ENCODE measurements at places on chromosomes 12 and 14. TPM values are rescaled to one million over a fixed set of nuclear protein-coding genes. Genes with fewer than 3 reads are reported as not detected.

DNA sequence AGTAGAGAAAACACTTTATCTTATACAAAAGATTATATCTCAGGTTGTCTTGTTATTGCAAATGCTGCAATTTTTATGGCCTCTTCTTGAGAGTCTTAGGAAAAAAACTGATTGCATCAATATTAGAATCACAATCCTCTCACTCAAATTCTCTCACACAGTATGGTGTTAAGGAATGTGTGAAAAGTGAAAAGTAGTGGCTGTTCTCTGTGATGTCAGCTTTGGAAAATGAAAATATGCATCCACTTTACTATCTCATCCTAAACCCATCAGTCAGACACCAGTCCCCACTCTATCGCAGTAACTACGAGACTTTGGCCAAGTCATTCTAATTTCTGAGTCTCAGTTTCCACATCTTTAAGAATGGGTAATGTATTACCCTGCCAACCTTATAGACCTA is 32.6 kb upstream of the NTF3 start:
- no peak overlapping the region for H3K4me3 ChIP-seq
- DNase-seq = no peak

CPNE6 gene
- total RNA-seq = not detected

DNA sequence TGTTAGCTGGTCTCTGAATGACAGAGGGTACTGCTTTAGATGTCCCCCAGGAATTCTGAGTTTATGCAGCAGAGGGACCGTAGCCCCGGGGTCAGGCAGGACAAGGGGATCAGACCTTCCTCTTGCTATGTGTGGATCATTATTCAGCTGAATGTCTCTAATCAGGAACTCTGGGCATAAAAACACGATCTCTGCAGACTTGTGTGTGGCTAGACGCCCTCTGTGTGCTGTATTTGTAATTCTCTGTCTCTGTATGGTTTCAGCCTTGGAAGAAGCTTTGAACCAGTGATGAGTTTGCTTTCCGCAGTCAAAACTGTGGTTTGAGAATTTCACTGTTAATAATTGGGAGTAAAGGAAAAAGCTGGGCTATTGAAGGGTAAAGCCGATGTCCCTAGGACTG is 125.3 kb downstream of the ETV6 start:
- peaks cover 29% of the 10 kb centered on the region for H3K36me3 ChIP-seq
- H3K27me3 ChIP-seq = no peaks in the 10 kb centered on the region
- DNase-seq = no peak
- H3K4me1 ChIP-seq = peaks cover 49% of the 10 kb centered on the region

DNA sequence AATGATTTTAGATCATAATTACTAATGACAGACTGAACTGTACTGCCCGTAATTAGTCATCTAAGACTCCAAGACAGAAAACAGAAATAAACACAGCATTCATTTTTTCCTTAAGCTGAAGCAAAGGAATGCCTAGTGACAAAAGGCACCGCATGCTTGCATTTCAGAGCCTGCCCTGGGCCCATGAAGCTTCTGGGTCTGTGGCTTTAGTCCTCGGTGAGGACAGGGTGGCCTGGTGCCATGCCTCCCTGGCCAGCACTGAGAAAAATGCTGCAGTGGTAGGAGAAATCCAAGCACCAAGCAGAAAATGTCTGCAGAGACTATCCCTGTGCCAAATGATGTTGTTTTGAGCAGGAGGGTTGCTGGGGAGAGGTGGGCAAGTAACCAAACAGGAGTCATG is 171.6 kb downstream of the CALM1 start:
- no peaks in the 10 kb centered on the region for H3K27me3 ChIP-seq
- H3K4me3 ChIP-seq = no peak overlapping the region
- H3K36me3 ChIP-seq = no peaks in the 10 kb centered on the region

CFAP73 gene
- 0.16 TPM for total RNA-seq

DNA sequence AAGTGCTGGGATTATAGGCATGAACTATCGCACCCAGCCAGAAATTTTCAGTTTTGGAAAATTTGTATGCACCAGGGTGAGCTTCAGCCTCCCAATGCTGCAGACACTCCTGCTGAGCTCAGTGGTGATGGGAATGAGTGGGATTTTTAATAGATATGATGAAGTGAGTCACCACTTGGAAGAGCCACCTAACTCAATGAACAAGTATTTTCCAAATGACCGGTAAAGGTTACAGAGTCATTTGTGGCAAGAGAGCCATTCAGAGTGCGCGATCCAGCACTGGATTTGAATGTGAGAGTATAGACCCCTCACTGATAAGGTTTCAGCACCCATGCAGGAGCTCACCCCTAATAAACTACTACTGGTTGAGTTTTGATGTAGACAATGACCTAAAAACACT is 100.7 kb downstream of the PPP2R5C start:
- DNase-seq = no peak
- no peak overlapping the region for H3K4me3 ChIP-seq
- peaks cover 42% of the 10 kb centered on the region for H3K36me3 ChIP-seq
- H3K27ac ChIP-seq = no peak overlapping the region
- H3K27me3 ChIP-seq = no peaks in the 10 kb centered on the region

GRCh38 chr14:26596543-26597061 is 1.2 kb downstream of the NOVA1 start:
- H3K36me3 ChIP-seq = no peaks in the 10 kb centered on the region
- peak overlapping the region; percentile 58 for H3K4me3 ChIP-seq
- no peak overlapping the region for H3K27ac ChIP-seq
- H3K4me1 ChIP-seq = no peaks in the 10 kb centered on the region
- DNase-seq = no peak
- peaks cover 51% of the 10 kb centered on the region for H3K27me3 ChIP-seq

TMEM121 gene
- 16.8 TPM for total RNA-seq

ACSS3 gene
- total RNA-seq = not detected

DNA sequence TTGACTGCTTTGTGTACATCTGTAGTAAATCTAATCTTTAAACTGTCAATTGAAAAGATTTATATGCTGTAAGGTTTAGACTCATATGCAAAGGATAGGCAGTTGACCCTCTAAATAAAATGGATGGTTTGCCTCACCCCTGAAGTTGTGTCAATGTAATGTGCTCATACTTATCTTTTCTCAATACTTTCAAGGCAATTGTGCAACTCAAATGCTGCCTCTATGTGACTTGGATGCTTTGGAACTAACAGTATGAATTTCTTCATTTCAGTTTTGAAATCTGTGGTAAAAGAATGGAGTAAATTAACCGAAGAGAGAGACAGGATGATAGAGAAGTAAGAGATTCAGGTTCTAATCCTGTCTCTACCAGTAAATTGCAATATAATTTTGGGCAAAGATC is 9.7 kb downstream of the PDE6H start:
- no peak overlapping the region for H3K4me3 ChIP-seq
- peak overlapping the region; percentile 68 for H3K27ac ChIP-seq
- DNase-seq = no peak
- H3K36me3 ChIP-seq = no peaks in the 10 kb centered on the region
- H3K4me1 ChIP-seq = peaks cover 69% of the 10 kb centered on the region

DPY19L2 gene
- total RNA-seq = 4.6 TPM

DNA sequence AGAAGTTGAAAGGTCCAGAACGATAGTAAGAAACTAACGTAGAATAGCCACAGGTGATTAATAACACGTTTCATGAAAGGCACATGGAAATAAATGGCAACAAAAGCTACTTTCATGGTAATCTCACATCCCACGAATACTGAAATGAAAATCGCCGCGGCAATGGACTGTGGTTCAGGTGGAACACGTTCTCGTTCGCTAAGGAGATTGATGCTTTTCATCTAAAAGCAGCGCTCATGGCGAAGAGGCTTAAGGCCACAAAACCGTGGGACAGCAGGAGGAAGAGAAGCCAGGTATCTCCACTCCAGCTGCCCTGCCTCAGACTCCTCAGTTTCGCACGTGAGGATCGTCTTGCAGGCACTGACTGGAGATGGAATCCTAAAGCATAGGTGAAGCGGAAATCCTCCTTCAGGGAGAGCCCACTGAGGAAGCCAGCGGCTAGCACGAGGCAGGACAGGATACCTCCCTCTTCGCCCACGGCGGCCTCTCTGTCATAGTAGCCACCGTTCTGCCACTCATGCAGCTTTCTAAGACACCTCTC is 696 bp upstream of the GPHN start:
- peaks cover 12% of the 10 kb centered on the region for H3K27me3 ChIP-seq
- H3K36me3 ChIP-seq = peaks cover 2% of the 10 kb centered on the region

DNA sequence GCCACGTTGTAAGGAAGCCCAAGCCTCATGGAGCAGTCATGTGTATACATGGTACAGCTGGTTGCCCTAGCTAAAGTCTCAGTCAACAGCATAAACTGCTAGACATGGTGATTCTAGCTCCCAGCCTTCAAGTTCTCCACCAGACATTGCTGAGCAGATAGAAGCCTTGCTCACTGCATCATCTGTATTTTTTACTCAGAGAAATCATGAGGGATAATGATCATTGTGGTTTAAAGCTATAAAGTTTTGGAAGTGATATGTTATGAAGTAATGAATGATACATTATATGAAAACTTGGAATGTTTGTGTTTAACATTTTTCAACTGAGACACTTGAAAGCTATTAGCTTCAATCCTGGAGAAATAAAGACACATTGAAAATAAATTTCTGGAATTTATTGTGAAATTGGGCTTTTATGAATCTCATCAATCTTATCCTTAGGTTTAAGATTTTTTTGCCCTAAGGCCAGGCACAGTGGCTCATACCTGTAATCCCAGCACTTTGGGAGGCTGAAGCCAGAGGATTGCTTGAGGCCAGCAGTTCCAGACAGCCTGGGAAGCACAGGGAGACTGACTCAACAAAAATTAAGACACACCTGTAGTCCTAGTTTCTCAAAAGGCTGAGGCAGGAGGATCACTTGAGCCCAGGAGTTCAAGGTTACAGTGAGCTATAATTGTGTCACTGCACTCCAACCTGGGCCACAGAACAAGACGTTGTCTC is 5.6 kb upstream of the NFATC4 start:
- DNase-seq = no peak
- H3K4me1 ChIP-seq = peaks cover 19% of the 10 kb centered on the region
- H3K27ac ChIP-seq = no peak overlapping the region
- H3K4me3 ChIP-seq = no peak overlapping the region
- peaks cover 44% of the 10 kb centered on the region for H3K27me3 ChIP-seq

ESRRB gene
- not detected for total RNA-seq

PPP1R36 gene
- total RNA-seq = 0.18 TPM

OR4K13 gene
- total RNA-seq = not detected

DNA sequence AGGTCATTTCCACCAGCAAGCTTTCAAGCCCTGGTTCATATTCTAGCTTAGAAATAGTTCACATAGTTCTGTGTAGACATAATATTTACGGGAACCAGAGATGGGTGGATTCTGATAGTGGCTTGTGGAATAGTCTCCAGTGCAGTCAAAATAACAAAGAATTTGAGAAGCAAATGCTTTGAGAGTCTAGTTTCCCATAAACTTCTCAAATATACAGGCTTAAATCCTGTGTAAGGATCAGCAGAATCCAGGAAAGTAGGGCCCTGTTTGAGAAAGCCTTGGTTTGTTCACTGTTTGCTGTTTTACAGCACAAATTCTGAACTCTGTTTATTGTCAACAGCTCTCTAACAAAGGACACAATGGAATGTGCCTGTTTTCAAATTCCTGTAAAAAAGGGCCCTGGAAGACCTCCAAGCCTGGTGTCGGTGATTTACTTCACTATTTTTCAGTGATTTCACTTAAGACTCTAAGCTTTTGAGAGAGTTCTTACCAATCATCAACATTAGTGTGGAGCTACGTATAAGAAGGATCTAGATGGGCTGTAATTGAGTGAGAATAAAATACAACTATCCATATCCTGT is 11.4 kb upstream of the FOS start:
- H3K4me1 ChIP-seq = peaks cover 3% of the 10 kb centered on the region
- H3K36me3 ChIP-seq = no peaks in the 10 kb centered on the region
- no peak overlapping the region for H3K4me3 ChIP-seq
- no peaks in the 10 kb centered on the region for H3K27me3 ChIP-seq

DNA sequence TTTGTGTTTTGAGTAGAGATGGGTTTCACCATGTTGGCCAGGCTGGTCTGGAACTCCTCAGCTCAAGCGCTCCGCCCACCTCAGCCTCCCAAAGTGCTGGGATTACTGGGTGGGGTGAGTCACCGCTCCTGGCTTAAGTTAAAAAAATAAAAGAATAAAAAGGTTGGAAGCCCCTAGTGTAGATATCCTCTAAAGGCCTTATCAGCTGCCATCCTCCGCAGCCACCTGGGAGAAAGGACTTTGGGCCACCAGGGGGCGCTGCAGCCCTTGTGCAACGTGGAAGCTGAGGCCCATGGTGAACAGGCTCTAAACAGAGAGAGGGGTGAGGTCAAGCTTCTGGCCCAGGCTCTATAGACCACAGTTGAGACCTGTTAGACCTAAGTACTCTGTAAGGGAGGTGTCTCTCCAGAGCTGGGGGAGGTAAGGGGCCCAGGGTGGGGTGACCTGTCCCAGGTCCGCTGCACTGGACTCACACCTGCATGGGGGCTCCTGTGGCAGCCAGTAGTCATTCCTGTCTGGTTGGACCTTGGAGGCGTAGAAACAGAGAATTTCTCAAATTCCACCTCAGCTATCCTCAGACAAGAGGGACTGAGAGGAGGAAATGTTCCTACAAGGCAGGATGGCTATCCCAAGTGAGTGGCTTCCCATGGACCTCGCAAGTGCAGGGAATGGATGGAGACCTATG is 14.0 kb upstream of the RACGAP1 start:
- no peak overlapping the region for H3K4me3 ChIP-seq
- H3K4me1 ChIP-seq = peaks cover 11% of the 10 kb centered on the region
- no peak overlapping the region for H3K27ac ChIP-seq
- peaks cover 9% of the 10 kb centered on the region for H3K27me3 ChIP-seq

MMP14 gene
- 1.8 TPM for total RNA-seq

GUCY2C gene
- not detected for total RNA-seq

All from activated naive CD8-positive, alpha-beta T cell treated with anti-CD3 and anti-CD28 coated beads for 36 hours (primary cell).